ENCODE measurements at places on chromosomes 7 and 10. TPM values are rescaled to one million over a fixed set of nuclear protein-coding genes. Genes with fewer than 3 reads are reported as not detected.
A peak's percentile ranks its signal among the peaks of the same experiment; 100 is the strongest.

DNA sequence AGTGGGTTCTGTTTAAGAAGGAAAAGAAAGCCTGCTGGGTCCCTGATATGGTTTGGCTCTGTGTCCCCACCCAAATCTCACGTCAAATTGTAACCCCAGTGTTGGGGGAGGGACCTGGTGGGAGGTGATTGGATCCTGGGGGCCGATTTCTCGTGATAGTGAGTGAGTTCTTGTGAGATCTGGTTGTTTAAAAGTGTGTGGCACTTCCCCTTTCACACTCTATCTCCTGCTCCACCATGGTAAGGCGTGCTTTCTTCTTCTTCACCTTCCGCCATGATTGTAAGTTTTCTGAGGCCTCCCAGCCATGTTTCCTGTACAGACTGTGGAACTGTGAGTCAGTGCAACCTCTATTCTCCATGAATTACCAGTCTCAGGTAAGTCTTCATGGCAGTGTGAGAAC is 42.6 kb downstream of the INPP5A start:
- H3K27ac ChIP-seq, result no peak overlapping the region
- no peak for DNase-seq
- H3K27me3 ChIP-seq, result no peaks in the 10 kb centered on the region
- H3K36me3 ChIP-seq, result no peaks in the 10 kb centered on the region

- peak; percentile 90 for DNase-seq
- no peaks in the 10 kb centered on the region for H3K36me3 ChIP-seq
- H3K27ac ChIP-seq, result no peak overlapping the region
- H3K27me3 ChIP-seq, result peaks cover 2% of the 10 kb centered on the region
- no peaks in the 10 kb centered on the region for H3K4me1 ChIP-seq
- peak overlapping the region; percentile 48 for H3K4me3 ChIP-seq
These were observed 16.4 kb upstream of the OPALIN start for GRCh38 chr10:96374985-96375830.

DNA sequence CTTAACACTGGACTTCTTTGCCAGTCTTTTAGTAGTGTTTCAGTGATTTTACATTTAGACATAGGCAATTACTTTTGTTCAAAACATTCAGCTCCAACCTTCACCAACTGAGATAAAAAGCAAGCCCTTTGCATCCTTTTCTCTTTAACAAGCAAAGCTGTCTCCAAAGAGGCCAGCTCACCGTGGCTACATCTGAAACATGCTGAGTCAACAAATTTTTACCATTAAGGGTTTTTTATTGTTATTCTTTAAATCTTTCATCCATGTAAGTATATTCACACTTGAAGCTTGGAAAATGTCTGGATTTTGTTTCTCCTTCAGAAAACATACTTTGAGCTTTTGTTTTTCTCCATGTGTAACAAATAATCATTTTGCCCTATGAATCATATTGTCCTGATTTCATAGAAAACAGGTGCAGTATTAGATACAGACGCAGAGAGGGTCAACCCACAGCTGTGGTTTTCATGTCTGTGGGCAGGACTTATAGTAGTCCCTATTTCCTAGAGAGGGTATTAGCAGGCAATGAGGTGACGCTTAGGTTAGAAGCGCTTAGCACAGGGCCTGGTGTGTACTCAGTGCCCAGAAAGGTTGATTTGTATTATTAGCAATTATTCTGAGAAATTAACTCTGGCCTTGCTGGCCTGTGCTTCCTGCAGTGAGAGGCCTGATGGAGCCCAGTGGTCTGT is 99.5 kb downstream of the MKI67 start:
- no peak overlapping the region for H3K4me3 ChIP-seq
- DNase-seq, result peak; percentile 54
- H3K4me1 ChIP-seq, result no peaks in the 10 kb centered on the region
- no peaks in the 10 kb centered on the region for H3K27me3 ChIP-seq

- no peak for DNase-seq
- no peak overlapping the region for H3K4me3 ChIP-seq
- no peak overlapping the region for H3K27ac ChIP-seq
- no peaks in the 10 kb centered on the region for H3K36me3 ChIP-seq
- no peaks in the 10 kb centered on the region for H3K27me3 ChIP-seq
These were observed 195.1 kb downstream of the INHBA start for GRCh38 chr7:41507686-41508268.

- H3K36me3 ChIP-seq, result no peaks in the 10 kb centered on the region
- no peak overlapping the region for H3K27ac ChIP-seq
- peaks cover 15% of the 10 kb centered on the region for H3K4me1 ChIP-seq
- H3K4me3 ChIP-seq, result no peak overlapping the region
- H3K27me3 ChIP-seq, result no peaks in the 10 kb centered on the region
These were observed 250.6 kb downstream of the DOCK4 start for GRCh38 chr7:111955616-111956015.

DNA sequence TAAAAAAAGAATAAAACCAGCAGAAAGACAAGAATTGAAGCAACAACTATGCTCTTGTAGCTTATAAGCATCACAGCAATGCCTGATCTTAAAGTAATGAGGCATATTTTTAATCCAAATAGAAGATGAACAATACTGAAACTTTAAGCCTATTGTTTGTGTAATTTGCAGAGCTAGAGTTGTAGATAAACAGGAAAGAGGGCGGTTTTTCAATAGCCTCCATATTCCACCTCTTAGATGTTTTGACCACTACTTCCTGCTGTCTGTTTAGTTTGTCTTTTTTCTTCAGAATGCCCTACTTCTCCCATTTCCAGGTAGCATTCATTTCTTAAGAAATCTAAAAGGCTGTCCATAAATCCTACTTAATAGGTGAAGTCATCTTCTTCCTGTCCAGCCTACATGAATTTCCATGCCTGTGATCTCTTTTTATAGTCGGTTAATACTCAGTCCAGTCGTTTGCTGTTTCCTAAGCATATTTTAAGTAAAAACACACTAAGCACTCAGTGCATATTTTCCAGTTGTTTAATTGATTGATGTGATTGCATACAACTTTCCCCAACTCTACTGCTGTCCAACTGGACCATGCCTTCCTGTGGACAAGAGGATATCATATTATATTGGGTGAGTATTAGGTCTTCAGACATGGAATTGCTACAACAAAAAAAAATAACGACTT is 308.1 kb downstream of the TFEC start:
- H3K27me3 ChIP-seq, result no peaks in the 10 kb centered on the region
- H3K4me3 ChIP-seq, result no peak overlapping the region
- H3K4me1 ChIP-seq, result no peaks in the 10 kb centered on the region
- H3K36me3 ChIP-seq, result no peaks in the 10 kb centered on the region
- H3K27ac ChIP-seq, result no peak overlapping the region

TAS2R4 gene
- 0.88 TPM for total RNA-seq

- no peaks in the 10 kb centered on the region for H3K27me3 ChIP-seq
- DNase-seq, result no peak
- H3K4me1 ChIP-seq, result no peaks in the 10 kb centered on the region
- H3K36me3 ChIP-seq, result no peaks in the 10 kb centered on the region
These were observed 18.7 kb upstream of the ACHE start for GRCh38 chr7:100914208-100914878.

GRCh38 chr7:26202019-26202990 is 760 bp downstream of the CBX3 start:
- H3K27me3 ChIP-seq, result no peaks in the 10 kb centered on the region
- H3K27ac ChIP-seq, result peak overlapping the region; percentile 79
- peaks cover 35% of the 10 kb centered on the region for H3K4me1 ChIP-seq
- peaks cover 2% of the 10 kb centered on the region for H3K36me3 ChIP-seq
- DNase-seq, result peak; percentile 59

SPDYE2B gene
- not detected for total RNA-seq

DNA sequence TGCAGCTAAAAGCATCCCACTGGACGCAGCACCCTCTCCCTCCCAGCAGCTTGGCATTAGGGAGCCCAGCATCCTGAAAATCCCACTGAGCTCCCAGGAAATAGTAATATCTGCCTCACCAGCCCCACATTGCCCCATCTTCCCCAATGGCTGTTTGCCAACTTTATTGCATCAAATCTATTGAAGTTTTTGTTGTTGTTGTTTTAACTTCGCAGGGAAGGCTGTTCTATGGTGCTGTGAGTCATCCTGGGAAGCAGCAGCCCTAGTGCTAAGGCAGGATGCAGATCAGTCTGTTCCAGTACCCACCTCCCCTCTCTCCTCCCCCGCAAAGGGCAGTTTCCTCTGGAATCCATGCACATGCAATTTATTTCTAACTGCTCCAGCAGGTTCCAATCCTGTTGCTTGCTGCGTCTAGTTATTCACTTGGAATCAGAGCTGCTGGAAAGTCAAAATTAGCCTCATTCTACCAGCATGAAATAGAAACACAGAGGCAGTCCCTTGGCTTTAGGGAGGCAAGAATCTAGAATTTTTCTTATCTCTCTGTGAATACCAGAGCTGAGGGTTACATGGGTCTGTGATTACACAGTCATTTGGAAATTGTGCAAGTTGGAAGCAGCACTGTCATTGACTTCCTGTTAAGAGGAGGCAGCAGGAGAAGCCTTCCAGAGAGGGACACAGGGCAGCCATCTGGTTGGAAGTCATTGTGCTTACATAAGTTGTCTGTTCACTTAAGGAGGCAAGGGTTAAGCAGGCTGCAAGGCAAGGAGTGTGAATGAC is 115.9 kb upstream of the CACUL1 start:
- H3K4me1 ChIP-seq, result peaks cover 10% of the 10 kb centered on the region
- H3K27ac ChIP-seq, result no peak overlapping the region
- H3K4me3 ChIP-seq, result no peak overlapping the region
- H3K36me3 ChIP-seq, result no peaks in the 10 kb centered on the region

DNA sequence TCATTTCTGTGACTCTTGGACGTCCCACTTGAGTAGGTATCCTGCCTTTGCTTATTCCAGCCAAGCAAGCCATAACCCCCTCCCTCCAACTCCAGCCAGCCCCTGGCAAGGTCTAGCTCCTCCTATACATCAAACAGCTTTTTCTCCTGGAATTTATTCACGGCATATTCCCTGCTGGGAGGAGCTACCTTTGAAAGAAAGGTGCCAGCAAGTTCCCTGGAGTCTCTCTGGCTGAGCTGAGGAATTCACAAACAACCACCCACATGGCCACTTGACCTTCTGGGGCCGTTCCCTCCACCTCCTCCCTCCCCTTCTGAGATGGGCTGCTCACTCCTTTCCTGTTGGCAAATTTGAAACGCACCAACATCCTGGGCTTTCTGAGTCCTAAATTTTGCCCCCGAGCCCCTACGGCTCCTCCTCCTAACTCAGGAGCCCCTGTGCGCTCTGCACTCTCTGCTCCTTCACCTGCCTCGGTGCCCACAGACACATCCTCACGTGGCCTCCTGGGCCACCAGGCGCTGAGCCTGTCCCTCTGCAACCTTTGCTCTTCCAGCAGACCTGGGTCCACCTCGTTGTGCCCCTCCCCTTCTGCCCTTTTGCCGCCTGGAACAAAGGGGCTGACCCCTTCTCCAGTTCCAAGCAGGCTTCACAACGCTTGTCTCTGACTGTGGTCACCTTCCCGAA is 48.0 kb downstream of the HSPA12A start:
- no peaks in the 10 kb centered on the region for H3K27me3 ChIP-seq
- no peak for DNase-seq
- no peaks in the 10 kb centered on the region for H3K4me1 ChIP-seq
- H3K4me3 ChIP-seq, result no peak overlapping the region

DNA sequence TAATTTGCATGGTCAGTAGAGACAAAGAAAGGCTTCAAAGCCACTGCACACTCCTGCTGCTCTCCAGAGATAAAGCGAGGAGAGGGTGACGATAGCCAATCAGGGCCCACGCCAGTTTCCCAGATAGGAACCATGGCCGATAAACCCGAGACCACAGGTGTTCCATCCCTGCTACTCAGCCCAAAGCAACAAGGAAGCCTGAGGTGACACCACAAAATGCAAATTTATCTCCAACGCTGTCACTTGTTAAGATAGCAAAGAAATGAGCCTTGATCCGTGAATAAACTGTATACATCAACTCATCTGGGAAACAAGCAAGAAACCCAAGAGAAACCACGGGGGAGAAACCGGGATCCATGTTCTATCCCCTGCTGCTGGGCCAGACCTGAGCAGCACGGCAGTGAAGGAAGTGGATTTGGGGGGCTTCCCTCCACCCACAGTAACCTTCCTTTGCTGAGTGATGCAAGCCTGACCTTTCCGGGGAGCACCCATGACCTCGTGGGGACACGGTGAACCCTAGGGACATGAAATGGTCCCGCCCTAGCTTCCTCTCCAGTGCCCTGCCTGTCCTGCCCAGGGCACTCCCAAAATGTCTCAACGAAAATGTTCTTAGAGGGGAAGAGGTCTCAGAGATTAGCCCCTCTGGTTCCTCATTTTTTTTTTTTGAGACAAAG is 164.6 kb downstream of the PTPRN2 start:
- no peak overlapping the region for H3K4me3 ChIP-seq
- H3K4me1 ChIP-seq, result no peaks in the 10 kb centered on the region
- no peaks in the 10 kb centered on the region for H3K36me3 ChIP-seq
- no peaks in the 10 kb centered on the region for H3K27me3 ChIP-seq

PKD1L1 gene
- total RNA-seq, result 3.0 TPM

DRGX gene
- total RNA-seq, result not detected

GRCh38 chr7:157704365-157704764 is 367.6 kb downstream of the DNAJB6 start:
- no peaks in the 10 kb centered on the region for H3K4me1 ChIP-seq
- no peaks in the 10 kb centered on the region for H3K36me3 ChIP-seq
- no peaks in the 10 kb centered on the region for H3K27me3 ChIP-seq
